Sigmoid colon (tissue), 7 donors: ENCODE measurements at places on chromosomes 13 and 19.

DNA sequence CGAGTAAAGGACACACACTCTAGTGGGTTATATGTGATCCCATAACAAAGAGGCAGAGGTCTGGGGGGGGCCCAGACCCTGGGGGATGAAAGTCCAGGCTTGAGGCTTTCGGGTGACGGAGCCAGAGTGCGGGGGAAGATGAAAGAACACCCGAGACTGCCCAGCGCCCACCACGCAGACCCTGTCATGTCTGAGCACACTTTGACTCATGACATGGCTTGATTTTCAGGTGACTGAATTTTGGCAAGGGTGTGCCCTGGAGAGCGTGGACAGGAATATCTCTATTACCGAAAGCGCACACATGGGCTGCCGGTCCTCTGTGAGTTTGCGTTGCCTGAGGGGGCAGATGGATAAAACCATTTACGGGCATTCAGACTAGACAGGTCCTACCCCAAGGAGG, 192.0 kb upstream of the SOX1 start:
- no peak for DNase-seq

GRCh38 chr13:27523346-27524073, 73.1 kb upstream of the MTIF3 start:
- no peak for DNase-seq

- no peak for DNase-seq
Observed at GRCh38 chr13:49878682-49879081, 57.5 kb downstream of the SPRYD7 start.

DNA sequence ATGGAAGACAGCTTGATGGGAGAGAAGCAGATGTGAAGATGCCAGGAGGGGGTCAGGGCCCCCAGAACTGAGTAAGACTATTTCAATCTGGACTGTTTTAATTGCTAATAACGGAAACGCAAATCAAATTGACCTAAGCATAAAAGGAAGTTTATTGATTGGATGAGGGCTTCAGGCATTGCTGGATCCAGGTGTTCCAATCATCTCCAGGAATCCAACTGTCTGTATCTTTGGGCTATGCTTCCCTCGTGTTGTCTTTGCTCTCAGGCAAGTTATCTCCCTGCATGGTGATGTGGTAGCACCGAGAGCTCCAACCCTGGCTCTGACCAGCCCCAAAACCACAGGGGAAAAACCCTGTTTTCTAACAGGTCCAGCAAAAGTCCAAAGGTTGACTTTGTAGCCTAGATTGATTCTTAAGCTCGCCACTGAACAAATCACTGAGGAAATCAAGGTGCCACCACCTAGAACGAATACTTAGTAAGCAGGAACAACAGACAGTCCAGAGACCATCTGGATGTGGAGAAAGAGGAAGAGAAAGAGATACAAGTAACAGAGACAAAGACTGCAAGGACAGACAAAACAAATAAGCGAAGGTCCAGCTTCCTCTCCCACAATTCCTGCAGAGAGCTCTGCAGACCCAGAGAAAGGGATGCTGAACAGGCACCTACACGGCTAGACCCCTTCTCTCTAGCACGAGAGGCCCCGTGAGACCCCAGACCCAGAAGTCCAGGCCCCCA, 1.2 kb upstream of the C19orf81 start:
- DNase-seq: no peak

DNA sequence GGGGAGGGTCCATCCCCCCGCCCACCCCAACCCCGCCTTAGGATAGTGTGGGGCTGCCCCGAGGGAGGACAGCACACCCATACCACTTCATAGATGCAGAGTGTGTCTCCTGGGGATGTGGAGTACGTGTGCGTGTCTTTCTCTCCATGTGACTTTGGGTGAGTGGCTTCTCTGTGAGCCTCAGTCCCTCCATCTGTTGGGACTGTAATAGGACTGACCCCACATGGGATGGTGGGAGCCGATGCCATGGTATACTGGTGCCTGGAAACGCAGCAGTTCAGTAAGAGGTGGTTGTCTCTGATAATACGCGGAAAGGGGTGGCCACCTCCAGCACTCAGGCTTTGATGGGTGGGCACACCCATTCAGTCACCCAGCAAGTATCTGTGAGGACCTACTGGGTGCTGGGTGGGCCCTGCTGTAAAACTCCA, 816 bp upstream of the PRKD2 start:
- peak; percentile 64 for DNase-seq

DNA sequence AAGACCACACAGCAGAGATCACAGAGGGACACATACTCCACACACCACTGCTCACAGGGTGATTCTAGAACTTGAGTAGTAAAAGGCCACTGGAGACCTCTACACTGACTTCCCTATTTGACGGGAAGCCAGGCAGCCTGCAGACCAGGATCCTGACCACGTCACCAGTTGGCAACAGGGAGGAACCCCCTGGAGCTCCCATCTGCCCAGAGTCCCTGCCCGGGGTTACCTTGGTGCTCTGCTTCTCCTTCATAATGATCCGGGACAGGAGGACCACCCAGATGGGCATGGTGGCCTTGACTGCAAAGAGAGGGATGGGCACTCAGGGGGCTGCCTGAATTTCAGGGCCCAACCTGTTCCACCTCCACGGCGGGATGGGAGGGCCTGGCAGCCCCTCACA, 932 bp downstream of the SLC35E1 start:
- no peak for DNase-seq

DNA sequence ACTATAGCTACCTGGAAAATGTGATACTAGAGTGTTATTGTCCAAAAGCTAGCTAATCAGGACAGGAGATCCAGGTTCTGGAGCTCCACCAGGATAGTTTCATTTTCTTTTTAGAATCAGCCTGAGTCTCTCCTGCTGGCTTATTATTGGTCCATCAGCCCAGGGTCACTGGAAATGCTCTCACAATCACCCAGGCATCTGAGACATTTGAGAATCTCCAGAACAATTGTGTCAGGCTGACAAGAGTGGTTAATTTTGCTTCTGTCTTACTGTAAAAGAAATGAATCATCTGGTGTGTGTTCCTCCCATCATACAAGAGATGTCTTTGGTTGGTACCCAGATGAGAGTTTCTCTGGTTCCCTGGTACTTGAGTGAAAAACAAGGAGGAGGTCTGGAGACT, 43.6 kb upstream of the ZNF681 start:
- no peak for DNase-seq

GRCh38 chr19:46892252-46893179, 31.7 kb downstream of the ARHGAP35 start:
- DNase-seq: no peak

GRCh38 chr13:59000770-59001169, 1163.0 kb downstream of the DIAPH3 start:
- no peak for DNase-seq

- DNase-seq: no peak
Observed at GRCh38 chr13:107866941-107867623, 348.3 kb downstream of the LIG4 start.

GRCh38 chr13:81394640-81395039, 1053.7 kb upstream of the SPRY2 start:
- no peak for DNase-seq

DNA sequence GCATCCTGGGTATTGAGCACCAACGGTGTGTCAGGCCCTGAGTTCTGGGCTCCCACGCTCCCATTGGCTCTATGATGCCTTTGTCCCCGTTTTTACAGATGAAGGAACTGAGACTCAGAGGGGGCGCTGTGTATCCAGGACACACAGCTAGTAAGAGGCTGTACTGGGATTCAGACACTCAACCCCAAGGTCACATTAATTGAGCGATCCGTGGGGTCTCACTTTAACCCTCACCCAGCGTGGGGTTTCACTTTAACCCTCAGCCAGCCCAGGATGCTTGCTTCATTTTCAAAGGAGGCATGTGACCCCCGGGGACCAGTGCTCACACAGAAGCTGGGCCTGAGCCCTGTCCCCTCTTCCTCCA, 42.6 kb downstream of the CYP4F22 start:
- no peak for DNase-seq

DNA sequence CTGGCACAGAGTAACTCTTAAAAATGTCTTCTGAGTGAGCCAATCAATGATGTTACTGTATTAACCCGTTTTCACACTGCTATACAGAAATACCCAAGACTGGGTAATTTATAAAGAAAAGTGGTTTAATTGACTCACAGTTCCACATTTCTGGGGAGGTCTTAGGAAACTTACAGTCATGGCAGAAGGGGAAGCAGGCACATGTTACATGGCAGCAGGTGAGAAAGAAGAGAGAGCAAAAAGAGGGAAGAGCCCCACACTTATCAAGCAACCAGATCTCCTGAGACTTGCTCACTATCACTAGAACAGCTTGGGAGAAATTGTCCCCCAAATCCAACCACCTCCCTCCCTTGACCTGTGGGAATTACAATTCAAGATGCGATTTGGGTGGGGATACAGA, 97.6 kb upstream of the MIR17HG start:
- DNase-seq: no peak

- no peak for DNase-seq
Observed at GRCh38 chr19:33349319-33350289, 23.9 kb upstream of the CEBPG start.

GRCh38 chr13:89943139-89943538, 1404.3 kb upstream of the MIR17HG start:
- no peak for DNase-seq

GRCh38 chr13:23580684-23581060, 10.5 kb downstream of the TNFRSF19 start:
- no peak for DNase-seq

- DNase-seq: no peak
Observed at GRCh38 chr19:15293781-15294491, 38.4 kb downstream of the BRD4 start.
